ENCODE measurements at places on chromosomes 11 and 22. TPM values are rescaled to one million over a fixed set of nuclear protein-coding genes. Genes with fewer than 3 reads are reported as not detected.
A peak's percentile ranks its signal among the peaks of the same experiment; 100 is the strongest.

The OR51B4 gene
- total RNA-seq = not detected

- no peak for DNase-seq
Observed at GRCh38 chr11:110027627-110028371, 65.4 kb upstream of the ZC3H12C start.

The C1QTNF4 gene
- 0.22 TPM for total RNA-seq

GRCh38 chr22:36337365-36338130 lies 50.2 kb downstream of the MYH9 start:
- no peak for DNase-seq

The RAB39A gene
- total RNA-seq = not detected

The SERGEF gene
- 34.1 TPM for total RNA-seq

DNA sequence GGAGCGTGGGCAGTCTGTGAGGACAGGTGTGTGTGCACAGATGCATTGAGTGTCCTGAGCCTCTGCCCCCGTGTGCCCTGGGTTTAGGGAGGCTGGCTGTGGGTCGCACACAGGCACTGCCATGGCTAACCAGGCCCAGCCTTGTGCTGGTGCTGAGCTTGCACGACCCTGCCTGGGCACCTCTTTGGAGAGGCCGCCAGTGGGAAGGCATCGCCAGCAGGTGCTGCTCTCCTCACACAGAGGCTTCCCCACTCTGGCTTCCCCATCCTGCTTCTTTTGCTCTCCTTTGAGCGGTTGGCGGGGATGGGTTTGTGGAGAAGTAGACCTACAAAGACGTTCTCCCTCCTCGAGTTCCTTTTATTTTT lies 4.1 kb downstream of the WNT7B start:
- no peak for DNase-seq

DNA sequence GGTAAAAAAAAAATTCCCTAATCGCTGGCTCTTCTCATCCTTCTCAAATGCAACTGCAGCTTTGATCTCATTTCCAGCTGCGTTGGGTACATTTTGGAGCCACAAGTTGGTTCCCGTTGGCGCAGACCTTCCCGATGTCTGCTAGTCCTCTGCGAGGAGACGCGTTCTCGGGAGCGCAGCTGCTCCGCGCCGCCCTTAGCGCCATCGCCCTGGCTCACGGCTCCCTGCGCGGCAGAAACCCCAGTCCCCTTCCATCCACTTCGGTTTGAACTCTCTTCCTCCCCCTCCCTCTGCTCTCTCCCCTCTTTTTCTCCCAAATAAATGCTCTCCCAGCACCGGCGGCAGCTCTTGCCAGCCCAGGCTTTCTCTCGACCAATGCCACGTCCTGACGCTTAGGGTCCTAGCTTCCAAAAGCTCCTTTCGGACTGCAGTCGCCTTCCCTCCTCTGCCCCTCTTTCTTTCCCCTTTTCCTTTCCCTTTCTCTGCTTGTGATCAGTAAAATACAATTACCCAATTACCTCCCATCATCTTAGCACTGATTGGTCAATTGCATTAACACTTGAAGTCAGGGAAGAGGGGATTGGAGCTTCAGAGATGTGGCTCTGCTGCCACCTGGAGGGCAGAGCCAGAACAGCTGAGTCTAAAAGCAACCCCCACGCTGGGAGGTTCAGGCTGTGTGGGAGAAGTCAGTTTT lies 1165.7 kb downstream of the LRRC4C start:
- no peak for DNase-seq

GRCh38 chr22:28962042-28962554 lies 78.7 kb downstream of the ZNRF3 start:
- DNase-seq = no peak

The CCDC81 gene
- total RNA-seq = 1.1 TPM

GRCh38 chr11:61281581-61282250 lies 13.4 kb downstream of the VWCE start:
- no peak for DNase-seq

GRCh38 chr11:10623797-10624761 lies 55.6 kb upstream of the LYVE1 start:
- peak; percentile 18 for DNase-seq

The TBCEL gene
- total RNA-seq = 10.1 TPM

The MYBPC3 gene
- total RNA-seq = not detected

DNA sequence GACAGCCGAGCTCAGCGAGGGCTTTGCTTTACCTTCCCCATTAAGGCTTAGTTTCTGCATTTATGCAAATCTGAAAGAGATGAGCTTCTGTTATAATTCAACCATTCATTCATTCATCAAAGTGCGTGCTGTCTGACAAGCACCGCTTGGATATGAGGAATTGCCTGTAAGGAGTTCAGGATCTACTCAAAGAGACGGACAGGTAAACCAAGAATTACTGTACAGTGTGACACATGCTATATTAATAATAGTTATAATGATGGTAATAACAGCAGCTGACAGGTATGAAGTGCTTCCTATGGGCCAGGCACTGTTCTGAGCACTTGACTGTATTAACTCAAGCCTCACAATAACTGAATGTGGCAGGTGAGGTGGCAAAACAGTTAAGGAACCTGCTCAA lies 109.9 kb upstream of the TBCEL start:
- DNase-seq = no peak

- DNase-seq = no peak
Observed at GRCh38 chr11:27702811-27703210, 2.6 kb upstream of the BDNF start.

- DNase-seq = peak; percentile 49
Observed at GRCh38 chr22:37242395-37242918, 1.6 kb downstream of the RAC2 start.

The CARNS1 gene
- total RNA-seq = 0.15 TPM

GRCh38 chr22:49825436-49825835 lies 2.2 kb downstream of the BRD1 start:
- DNase-seq = peak; percentile 73

The IFITM1 gene
- 9.5 TPM for total RNA-seq

DNA sequence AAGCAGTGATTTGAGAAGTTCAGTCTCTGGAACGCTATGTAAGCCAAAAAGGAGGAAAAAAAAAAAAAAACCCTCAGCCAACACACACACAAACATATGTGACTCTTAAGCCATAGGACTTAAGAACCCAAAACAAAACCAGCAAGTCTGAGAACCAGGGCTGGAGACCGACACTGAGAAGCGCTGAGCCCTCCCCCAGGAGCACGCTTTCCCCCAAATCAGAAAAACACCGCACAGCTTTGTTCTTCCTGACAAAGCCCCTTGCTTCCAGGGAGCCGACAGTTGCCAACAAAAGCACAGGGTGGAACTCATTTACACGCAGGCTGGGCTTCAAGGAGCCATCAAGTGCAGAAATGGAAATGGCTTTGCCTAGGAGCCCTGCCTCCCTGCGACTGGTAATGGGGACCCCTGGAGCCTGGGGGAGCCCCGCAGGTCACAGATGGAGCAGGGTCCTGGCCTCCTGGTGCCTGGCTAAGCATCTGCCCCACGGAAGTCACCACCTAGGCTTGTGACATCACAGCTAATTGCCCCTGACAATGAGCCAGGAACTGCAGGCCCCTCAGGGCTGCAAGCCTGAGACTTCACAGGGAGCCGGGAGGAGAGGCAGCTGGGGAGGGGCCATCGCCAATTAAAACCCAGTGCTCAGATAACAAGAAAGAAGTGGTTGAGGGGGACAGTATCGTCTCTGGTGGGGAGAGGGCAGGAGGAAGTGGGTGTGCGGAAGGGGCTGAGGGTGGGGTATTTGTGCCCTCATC lies 66.9 kb downstream of the NFAM1 start:
- no peak for DNase-seq

The NFAM1 gene
- not detected for total RNA-seq

GRCh38 chr22:50209893-50210292 lies 9.1 kb downstream of the SELENOO start:
- DNase-seq = peak; percentile 53

DNA sequence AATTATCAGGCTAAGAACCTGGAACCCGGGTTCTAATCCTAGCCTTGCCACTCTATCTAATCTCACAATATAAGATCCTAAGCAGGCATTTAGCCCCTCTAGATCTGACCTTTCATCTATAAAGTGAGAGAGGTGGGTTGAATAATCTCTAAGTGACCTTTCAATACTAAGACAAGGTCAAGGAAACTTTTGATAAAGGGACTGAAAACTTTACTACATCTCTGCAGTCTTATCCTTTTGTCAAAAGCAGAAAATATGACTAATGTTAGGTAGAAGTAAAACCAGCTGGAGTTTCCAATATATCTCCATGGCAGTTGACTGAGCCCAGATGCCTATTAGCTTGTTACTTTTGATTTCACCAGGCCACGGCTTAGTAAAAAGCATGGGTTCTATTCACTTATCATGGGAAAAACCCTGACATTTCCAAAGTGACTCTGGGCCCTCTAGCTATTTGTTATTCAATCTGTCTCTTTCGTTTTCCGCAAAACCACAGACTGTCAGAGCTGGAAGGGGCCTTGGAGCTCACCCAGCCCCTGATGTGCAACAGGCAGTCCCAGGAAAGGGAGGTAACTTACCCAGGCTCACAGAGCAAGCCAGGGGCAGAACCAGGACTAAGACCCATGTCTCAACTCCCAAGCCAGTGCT lies 75.8 kb downstream of the RAB30 start:
- no peak for DNase-seq
